Endothelial cell of umbilical vein (primary cell): ENCODE measurements at places on chromosomes 2 and 18. TPM values are rescaled to one million over a fixed set of nuclear protein-coding genes. Genes with fewer than 3 reads are reported as not detected.
A peak's percentile ranks its signal among the peaks of the same experiment; 100 is the strongest.

DNA sequence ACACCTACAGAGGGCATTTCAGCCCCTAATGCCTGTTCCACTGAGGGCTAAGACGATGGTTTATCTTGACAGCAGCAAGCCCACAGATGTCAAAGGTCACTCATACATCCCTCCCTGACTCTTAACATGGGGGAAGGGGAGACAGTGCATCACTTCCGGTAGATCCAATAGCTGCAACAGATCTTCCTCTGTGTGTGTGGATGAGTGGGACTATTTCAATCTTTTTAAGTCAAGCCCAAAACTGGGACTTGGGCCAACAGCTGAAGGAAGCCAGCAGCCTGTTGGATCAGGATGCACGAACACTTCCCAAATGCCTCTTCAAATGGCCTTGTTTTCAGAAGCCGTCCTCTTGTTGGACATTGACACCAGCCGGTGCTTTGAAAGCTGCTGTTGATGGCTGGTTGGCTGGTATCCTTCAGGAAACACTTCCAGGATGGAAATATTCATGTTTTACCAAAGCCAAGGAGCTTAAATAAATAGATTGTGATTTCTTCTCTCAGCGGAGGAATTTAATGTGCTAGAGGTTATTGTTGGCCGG is 59.2 kb downstream of the IL1R2 start:
- DNase-seq: peak; percentile 86

- DNase-seq: no peak
Measured at GRCh38 chr2:72716601-72717000, 109.2 kb downstream of the EXOC6B start.

- no peak for DNase-seq
Measured at GRCh38 chr2:23556929-23557328, 171.9 kb downstream of the KLHL29 start.

GRCh38 chr2:176643646-176644045 is 374.4 kb downstream of the MTX2 start:
- DNase-seq: peak; percentile 39

DNA sequence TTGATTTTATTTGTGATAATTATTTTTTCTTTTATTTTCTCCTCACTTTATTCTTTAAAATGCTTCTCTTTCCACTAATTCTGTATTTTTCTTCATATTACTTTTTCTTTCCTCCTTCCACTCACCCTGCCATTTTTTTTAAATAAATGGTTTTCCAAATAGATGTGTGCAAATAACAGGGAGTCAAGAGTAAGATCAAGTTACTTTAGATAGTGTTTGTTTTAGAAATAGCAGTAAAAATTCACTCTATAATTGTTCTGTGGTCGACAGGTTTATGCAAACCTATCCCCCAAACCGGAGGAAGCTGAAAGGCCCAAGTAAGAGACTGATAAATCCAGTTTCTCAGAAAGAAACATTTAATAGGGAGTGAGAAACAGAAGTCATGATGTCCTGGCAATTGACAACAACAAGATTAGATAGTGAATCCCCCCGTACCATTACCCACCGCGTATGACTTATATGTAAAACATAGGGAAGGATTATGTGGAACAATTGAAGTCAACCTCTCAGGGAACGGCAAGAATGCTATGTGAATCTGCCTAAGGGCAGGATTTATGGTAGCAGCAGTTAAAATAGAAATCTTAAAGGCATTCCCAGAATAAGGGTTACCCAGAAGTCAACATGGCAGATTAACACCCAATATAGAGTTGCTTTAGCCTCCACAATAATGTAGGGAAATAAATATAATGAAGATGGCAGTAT is 75.5 kb downstream of the KYNU start:
- no peak for DNase-seq

- no peak for DNase-seq
Measured at GRCh38 chr2:128638341-128639119, 319.9 kb upstream of the HS6ST1 start.

DNA sequence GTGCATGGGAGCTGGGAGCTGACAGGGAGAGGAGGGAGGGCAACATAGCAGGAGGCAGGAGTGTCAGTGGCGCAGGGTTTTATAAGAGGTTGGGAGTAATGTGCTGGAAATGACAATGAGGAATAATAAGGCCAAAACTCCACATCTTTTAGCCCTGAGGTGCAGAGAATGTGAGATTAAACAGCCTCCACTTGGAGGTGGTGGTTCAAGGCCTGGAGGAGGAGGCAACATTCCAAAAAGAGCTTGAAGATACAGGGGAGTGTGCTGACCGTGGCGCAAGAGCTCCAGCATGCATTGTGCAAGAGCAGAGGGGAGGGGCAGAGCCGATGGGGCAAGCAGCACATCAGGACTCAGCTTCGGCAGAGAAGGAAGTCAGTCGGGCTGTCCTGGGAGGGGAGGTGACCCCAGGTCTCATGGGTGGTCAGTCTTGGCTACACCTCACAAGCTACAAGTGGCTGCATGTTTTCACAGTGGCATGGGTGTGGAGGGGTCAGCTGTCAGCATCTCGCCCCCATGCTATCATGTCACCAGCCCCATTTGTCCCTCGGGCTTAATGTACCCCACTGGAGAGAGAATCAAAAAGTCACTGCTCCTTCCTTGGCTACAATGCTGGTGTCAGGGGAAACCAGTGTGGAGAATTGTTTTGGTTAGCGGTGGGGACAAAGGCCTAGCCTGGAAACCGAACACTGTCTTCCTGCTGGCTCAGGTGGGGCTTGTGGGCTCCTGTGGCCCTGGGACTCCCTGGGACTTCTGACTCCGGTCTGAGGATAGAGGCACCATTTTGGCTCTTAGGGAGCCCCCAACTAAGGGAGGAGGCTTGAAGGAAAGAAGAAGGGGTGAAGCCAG is 208.0 kb downstream of the ZFP36L2 start:
- no peak for DNase-seq

The LAMA1 gene
- not detected in 2 replicates for total RNA-seq

The SERPINB3 gene
- not detected in 2 replicates for total RNA-seq
